ENCODE measurements at places on chromosomes 1 and 21. TPM values are rescaled to one million over a fixed set of nuclear protein-coding genes. Genes with fewer than 3 reads are reported as not detected.

The INKA2 gene
- total RNA-seq = 0.67 TPM

The ACKR1 gene
- total RNA-seq = under 0.01 TPM

The OLIG2 gene
- total RNA-seq = not detected

The FGGY gene
- 7.7 TPM for total RNA-seq

The GJA4 gene
- total RNA-seq = not detected

The FCGR3B gene
- total RNA-seq = not detected

The MMP23B gene
- under 0.01 TPM for total RNA-seq

The PRDM16 gene
- not detected for total RNA-seq

The EPHA10 gene
- total RNA-seq = not detected

The L1TD1 gene
- 0.36 TPM for total RNA-seq

The VN1R5 gene
- not detected for total RNA-seq

The S100A7 gene
- not detected for total RNA-seq

The ALG14 gene
- total RNA-seq = 2.5 TPM

The TEX38 gene
- total RNA-seq = not detected

The SPRR2G gene
- not detected for total RNA-seq

The LY9 gene
- not detected for total RNA-seq

The SNRNP40 gene
- 97.0 TPM for total RNA-seq

The CAMK2N1 gene
- 1.8 TPM for total RNA-seq

The CNIH3 gene
- 19.6 TPM for total RNA-seq

The ADAM30 gene
- total RNA-seq = not detected

The LGALS8 gene
- total RNA-seq = 107 TPM

The SPRR1A gene
- not detected for total RNA-seq

The CLCNKA gene
- total RNA-seq = not detected

The TFF2 gene
- total RNA-seq = not detected

The GBP6 gene
- not detected for total RNA-seq

The PCAT6 gene
- total RNA-seq = 1.1 TPM

The INPP5B gene
- total RNA-seq = 30.5 TPM

The DLGAP3 gene
- total RNA-seq = not detected

The MX2 gene
- 206 TPM for total RNA-seq

The ITGB3BP gene
- total RNA-seq = 33.4 TPM

The HSD3B2 gene
- not detected for total RNA-seq

The LRRC38 gene
- not detected for total RNA-seq

The POU3F1 gene
- 0.67 TPM for total RNA-seq

The DNASE2B gene
- not detected for total RNA-seq

The DYRK3 gene
- 25.8 TPM for total RNA-seq

All from melanocyte of skin (primary cell).